ENCODE measurements at places on chromosomes 5 and 9.
A peak's percentile ranks its signal among the peaks of the same experiment; 100 is the strongest.

GRCh38 chr9:104866191-104866590 is 61.8 kb downstream of the ABCA1 start:
- no peak for DNase-seq

DNA sequence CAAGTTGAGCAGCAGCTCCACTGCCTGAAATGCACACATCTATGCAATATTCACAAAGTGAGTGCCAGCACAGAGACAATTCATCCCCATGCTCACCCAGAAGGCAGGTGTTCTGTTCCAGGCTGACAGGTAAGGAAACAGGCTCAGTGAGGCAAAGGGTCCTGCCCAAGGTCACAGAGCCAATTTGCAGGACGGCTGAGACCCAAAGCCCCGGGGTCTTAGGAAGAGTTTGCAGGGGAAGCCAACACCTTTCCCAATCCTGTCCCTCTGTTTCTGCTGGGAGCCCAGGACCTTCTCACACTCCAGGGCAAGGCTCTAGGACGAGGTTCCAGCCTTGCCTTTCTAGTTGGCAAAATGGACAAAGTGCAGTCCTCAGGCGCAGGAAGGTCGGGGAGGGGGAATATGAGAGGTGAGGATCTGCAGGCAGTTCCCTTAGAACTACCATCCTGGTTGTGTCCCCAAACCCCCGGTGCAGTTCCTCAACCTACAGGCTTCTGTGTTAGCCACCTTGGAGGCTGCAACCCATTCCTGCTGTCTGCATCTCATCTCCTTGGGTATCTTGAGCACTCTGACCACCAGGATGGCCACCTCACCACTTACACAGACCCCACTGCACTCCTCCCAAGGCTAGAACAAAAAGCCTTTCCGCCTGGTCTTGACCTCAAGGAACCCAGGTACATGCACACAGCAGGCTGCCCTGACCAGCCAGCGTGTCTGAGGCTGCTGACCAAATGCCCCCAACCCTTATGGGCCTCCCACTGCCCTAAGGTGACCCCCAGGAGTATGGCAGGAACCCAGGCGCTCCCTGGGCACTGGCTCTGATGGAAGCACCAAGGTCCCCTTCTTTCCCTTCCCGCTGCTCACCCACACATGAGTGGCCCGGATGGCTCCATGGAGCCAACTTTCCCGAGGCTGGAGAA is 1.9 kb upstream of the BRD3 start:
- no peak for DNase-seq

- no peak for DNase-seq
These were observed 14.2 kb upstream of the CAST start for GRCh38 chr5:96648023-96648422.

- DNase-seq: no peak
These were observed 20.9 kb upstream of the CCDC112 start for GRCh38 chr5:115317320-115317719.

- DNase-seq: no peak
These were observed 59.6 kb downstream of the SPTLC1 start for GRCh38 chr9:92055624-92056023.

DNA sequence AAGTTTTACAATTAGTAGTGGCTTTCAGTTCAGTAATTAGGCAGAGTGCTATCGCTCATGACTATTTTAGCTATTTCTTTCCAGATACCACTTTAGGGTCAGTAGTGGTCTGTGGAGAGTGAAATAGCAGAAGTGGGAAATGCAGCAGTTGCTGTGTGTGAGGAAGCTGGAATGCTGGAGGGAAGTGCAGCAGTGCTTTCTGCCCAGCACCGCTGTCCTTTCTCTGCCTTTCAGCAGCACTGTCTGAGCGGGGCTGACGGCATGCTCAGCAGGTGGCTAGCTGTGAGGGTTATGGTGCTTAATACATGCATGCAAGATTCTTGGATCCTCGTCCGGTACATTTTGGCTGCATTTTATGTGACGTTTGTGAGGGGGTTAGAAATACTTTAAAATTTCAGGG is 213.9 kb downstream of the PBX3 start:
- no peak for DNase-seq

GRCh38 chr5:141330299-141331080 is at the start of gene PCDHGA1:
Gene PCDHGA1 (plus strand): TSS chr5:141330514.
- no peak for DNase-seq

GRCh38 chr5:67315082-67315989 is 118.7 kb upstream of the CD180 start:
- no peak for DNase-seq

DNA sequence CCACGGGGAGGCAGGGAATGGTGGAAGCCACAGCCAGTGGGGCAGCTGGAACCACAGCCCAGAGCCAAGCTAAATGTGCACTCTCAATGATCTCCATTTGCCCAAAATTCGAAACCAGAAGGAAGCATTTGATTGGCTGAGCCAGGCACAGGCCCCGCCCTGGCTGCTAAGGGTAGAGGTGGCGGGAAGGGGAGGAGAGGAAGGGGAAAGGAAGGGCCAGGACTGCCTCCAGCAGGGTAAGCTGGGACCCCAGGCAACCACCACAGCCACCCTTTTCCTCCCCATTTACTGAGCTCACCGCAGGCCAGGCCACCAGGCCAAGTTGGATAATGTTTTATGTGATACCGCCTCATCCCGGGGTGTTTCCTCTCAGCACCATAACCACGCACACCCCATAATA is 100.3 kb upstream of the RAPGEF1 start:
- DNase-seq: peak; percentile 21

DNA sequence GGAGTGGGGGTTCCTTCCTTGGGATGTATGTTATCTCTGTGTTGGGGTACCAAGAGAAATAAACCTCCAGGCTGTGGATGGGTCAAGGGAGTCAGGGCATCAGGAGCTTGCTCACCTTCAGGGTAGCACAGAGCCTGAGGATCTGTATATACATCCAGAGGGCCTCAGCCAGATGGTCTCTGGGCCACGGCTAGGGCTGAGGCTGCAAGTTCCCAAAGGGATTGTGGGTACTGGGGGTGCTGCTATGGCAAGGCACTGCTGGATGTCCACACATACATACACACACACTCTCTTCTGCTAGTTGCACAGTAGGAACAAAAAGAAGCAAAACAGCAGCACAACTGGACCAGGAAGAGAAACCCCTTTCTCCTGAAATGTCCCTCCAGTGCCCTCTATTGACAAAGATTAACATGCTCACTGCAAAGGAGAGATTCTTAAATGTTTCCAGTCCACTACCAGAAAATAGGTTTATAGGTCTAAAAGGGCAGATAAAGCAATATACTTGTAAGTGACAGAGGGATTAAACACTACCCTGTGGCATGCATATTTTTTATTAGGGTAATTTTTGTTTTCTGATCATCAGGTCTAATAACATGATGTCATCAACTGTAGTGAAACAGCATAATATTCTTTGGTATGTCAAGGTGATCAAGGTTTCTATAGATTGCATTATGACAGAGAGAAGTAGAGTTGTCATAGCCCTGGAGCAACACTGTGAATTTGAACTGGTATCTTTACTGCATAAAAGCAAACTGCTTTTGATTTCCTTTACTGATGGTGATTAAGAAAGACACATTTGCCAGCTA is 56.3 kb upstream of the KCNN2 start:
- no peak for DNase-seq

GRCh38 chr5:90767710-90768109 is 209.1 kb downstream of the ADGRV1 start:
- no peak for DNase-seq

GRCh38 chr9:132864691-132865090 is 13.4 kb downstream of the AK8 start:
- no peak for DNase-seq

- DNase-seq: no peak
These were observed 36.2 kb downstream of the MCCC2 start for GRCh38 chr5:71623221-71623794.

GRCh38 chr5:172266071-172266675 is 17.4 kb downstream of the UBTD2 start:
- DNase-seq: no peak

- DNase-seq: no peak
These were observed 37.5 kb downstream of the NAA35 start for GRCh38 chr9:85978496-85978895.

DNA sequence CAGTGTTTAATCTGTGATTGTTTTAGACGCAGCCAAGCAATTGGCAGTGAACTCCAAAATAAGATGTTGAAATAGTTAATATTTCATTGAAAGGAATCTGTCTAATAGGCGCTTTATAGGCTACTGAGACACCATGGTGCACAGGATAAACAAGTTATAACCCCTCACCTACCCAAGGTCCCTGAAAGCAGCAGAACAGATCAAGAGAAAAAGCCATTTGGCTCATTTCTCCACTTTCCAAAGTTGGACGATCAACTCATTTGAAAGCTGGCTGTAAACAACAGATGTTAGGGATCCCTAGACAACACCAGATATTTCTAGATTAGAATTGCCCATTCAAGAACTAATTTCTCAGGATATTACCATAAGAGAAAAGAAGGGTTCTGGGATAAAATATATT is 4.9 kb downstream of the PUM3 start:
- no peak for DNase-seq

- DNase-seq: no peak
These were observed 16.0 kb downstream of the ZNF462 start for GRCh38 chr9:106878934-106879333.

- DNase-seq: no peak
These were observed 14.6 kb upstream of the CFAP95 start for GRCh38 chr9:69805962-69806515.

GRCh38 chr5:135154197-135154596 is 120.2 kb upstream of the PITX1 start:
- no peak for DNase-seq

GRCh38 chr5:174430940-174431339 is 293.4 kb upstream of the MSX2 start:
- DNase-seq: no peak

- DNase-seq: no peak
These were observed 174.5 kb upstream of the MAP1B start for GRCh38 chr5:71932655-71933338.

- DNase-seq: no peak
These were observed 566.1 kb downstream of the PDE4D start for GRCh38 chr5:59327191-59327980.

- DNase-seq: no peak
These were observed 36.4 kb upstream of the ZFAND5 start for GRCh38 chr9:72401396-72401795.

GRCh38 chr9:93207326-93207814 is 23.4 kb downstream of the WNK2 start:
- no peak for DNase-seq

GRCh38 chr9:12133416-12133815 is 559.8 kb upstream of the TYRP1 start:
- DNase-seq: no peak

- DNase-seq: no peak
These were observed 224.5 kb downstream of the BNC2 start for GRCh38 chr9:16645970-16646369.
